Caki2 (cell line): ENCODE measurements at places on chromosomes 2 and 18.

GRCh38 chr2:235527806-235528469 is 34.1 kb downstream of the AGAP1 start:
- DNase-seq: no peak

- no peak for DNase-seq
Measured at GRCh38 chr2:105725388-105725787, 19.3 kb upstream of the NCK2 start.

DNA sequence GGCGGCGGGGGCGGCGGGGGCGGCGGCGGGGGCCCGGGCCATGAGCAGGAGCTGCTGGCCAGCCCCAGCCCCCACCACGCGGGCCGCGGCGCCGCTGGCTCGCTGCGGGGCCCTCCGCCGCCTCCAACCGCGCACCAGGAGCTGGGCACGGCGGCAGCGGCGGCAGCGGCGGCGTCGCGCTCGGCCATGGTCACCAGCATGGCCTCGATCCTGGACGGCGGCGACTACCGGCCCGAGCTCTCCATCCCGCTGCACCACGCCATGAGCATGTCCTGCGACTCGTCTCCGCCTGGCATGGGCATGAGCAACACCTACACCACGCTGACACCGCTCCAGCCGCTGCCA is 644 bp downstream of the ONECUT2 start:
- DNase-seq: no peak

DNA sequence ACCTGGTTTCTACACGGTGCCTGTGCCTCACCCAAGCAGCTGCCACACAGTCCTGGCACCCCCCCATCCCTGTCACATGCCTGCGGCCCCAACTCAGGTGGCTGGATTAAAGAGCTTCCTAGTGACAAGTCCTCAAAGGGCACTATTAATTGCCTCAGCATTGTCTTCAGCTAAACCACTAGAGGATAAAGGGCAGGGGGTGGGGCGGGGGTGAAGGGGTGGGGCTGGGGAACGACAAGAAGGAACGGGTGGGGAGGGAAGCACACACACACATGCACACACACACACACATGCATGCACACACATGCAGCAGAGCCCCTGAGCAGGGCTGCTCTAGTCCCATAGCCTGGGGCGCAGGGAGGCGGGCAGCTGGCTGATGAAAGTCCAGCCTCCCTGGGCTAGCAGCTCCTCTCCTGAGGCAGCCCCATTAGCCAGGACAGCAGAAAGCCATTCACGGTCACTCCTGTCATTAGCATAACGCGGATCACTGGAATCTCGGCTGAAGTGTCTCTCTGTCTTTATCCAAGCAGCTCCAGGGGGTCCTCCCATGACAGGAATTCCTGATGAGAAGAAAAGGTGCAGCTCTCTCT is 7.4 kb upstream of the TEX261 start:
- DNase-seq: no peak

DNA sequence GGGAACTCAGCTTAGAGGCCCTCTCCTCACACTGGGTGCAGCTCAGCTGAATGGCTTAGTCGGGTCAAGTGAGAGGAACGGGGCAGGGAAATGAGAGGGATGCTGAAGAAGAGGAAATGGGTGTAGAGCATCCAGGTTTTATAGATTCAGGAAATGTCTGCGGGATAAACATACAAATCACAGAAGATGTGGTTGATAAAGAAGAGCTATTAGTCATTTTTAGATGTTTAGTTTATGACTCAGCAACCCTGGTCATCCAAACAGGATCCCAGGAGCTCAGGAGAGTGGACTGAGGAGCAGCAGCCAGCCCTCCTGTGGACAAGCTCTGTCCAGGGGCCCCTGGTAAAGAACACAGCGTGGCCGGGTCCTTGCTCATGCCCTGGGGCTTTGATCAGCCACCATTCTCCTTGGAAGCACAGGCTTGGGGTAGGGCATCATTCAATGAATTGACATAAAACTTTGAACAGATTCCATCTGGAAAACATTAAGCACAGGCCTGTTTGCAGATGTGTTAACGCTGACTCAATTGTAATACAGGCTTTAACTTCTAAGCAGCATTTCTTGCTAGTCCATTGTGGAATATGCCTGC is 83.0 kb downstream of the NPAS2 start:
- peak; percentile 93 for DNase-seq

DNA sequence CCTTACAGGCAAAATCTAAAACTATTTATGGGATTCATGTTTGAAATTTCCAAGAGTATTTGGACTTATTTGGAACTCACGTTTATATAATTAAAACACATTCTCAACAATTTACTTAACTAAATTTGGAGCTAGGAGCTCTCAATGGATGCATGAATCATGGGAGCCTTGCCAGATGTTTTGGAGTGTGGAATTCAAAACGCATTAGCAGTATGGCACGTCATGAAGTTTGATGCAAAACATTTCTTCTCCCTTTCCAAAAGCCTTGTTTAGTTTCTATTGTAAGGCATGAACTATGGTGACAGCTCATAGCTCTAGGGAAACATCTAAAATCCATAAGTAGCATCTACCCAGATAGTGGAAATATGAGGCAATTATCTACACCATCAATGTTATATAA is 701.6 kb downstream of the SATB2 start:
- DNase-seq: no peak

DNA sequence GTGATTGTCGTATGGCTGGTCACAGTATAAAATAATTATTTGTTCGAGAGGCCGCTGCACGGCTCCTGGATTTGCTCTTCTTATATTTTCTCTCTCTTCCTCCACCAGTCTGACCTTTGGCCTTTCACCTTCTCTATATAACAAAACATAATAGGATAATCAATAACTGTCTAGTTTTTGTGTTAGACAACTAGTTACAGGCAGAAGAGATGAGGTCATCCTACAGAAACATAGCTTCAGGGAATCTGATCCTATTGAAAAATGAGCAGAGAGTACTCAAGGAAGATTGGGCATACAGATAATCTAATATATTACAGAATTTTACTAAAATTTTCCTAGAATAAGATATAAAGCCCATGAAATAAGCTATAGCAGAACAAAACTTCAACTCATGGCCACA is 731.3 kb upstream of the SLC39A10 start:
- no peak for DNase-seq

DNA sequence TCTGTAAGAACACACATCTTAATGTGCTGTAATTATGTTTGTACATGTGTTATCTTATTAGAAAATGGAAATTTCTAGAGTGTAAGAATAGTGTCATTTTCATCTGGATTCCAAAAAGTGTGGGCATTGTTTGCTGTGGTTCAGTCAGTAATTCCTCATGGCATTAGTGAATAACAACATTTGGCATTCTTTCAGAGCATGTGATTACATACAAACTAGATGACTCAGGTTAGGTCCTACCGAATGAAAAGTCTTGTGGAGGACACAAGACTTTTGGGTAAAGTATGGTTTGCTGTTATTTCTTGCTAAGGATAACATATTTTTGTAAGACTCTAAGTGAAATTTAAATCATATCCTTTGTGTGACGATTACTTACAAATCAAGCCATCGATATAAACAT is 593.1 kb upstream of the NRXN1 start:
- no peak for DNase-seq

DNA sequence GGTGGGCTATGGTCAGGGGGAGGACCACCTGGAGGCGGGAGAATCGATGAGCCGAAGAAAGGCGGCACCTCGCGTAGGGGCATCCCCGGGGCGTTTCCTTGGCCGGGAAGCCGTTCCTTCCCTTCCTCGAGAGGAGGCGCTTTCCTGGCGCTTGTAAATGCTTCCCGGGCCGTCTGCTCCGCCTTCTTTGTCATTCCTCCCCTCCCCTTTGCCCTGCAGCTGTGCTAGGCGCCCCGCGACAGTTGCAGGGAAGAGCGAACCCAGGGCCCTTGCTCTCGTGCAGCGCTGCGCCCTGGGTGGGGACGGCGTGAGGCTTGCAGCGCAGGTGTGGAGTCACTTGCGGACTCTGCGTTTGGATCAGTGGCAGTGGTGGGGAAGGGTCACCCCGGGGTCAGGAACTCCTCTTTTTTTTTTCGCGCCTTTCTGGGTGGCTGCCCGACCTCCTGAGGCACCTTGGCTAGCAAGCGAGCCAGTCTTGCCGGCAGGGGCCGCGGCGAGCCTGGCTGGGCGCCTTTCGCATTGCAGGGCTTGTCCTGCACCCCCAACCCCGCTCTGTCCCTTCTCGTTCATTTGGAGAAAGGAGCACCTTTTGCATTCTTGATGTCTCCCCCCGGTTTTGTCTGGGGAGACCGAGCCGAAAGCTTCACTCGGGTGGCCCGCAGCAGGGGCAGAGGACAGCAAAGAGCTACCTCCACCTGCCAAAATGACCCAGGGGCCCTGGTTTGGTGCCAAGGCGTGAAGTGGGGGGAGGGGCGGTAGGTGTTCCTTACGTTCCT is 858 bp downstream of the KCNS3 start:
- DNase-seq: peak; percentile 94

- no peak for DNase-seq
Measured at GRCh38 chr18:63775166-63775730, at the start of gene SERPINB7. SERPINB7 (plus strand) TSS chr18:63775418; CDS start chr18:63782373, 6,955 bp downstream.

DNA sequence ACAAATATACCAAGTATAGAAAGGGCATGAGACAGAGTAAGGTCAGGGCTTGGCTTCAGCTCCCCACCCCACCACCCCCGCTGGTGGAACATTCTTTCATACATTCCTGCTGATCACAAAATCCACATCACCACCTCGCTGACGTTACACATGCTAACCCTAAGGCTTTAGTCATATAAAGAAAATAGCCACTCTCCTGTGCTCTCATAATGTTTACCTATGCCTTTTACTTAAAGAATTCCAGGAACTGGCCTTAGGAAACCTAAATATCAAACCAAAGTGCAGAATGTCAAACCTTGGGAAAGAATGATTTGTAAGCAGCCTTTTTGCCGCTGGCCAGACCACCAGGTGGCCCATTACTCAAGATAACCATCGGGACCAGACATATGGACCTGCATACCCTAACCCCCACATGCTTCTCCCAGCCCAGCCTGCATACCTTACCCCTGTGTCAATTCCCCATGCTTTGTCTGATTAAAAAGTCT is 136.3 kb upstream of the SLC39A10 start:
- DNase-seq: peak; percentile 81

DNA sequence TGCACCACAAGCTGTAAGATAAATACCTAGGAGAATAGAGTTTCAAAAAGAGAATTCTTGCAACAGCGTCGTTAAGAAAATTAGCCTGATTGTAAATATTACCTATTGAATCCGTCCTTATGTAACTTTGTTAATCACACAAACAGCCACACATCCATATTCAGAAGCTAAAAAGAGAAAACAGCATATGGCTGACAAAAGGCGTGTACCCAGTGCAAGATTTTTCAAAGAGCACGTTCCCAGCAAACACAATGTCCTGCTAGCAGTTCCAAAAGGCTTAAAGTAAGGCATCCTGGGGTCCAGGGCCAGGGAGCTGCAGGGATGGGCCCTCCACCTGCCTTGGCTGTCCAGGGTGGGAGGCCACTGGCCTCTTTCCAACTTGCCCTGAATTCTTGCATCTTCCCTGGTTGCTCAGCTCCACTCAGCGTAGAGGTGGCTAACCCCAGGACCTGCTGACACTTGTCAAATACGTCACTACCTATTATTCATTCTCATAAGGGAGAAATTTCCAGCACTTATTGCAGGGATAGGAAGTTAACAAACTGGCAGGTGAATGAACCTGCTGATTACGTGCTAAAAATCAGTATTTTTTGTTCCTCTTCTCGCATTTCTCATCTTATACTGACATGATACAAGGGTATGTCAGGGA is 102.1 kb upstream of the NEDD4L start:
- no peak for DNase-seq

DNA sequence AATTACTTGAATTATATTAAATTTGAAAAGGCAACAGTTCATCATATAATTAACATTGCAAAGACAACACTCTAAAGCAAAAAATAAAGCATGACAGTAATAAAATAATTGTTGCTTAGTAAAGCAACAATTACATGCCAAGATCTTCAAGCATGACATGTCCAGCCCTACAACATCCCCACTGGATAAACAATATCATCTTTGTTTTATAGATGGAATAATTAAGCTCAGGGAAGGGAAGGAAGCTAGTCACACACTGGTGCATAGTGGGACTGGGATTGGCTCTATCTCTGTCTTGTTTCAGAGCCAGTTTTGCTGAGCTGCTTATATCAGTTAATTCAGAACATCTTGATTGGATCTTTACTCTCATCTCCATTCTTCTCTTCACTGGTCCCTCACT is 49.9 kb upstream of the PARD3B start:
- DNase-seq: no peak

- DNase-seq: no peak
Measured at GRCh38 chr2:108974674-108975073, 14.3 kb downstream of the EDAR start.

- no peak for DNase-seq
Measured at GRCh38 chr2:240786871-240787311, 33.1 kb downstream of the KIF1A start.

- DNase-seq: no peak
Measured at GRCh38 chr2:141362311-141362710, 768.5 kb downstream of the LRP1B start.

GRCh38 chr2:43344868-43345373 is 118.5 kb upstream of the ZFP36L2 start:
- no peak for DNase-seq

- no peak for DNase-seq
Measured at GRCh38 chr2:44429034-44429433, 67.3 kb downstream of the CAMKMT start.

DNA sequence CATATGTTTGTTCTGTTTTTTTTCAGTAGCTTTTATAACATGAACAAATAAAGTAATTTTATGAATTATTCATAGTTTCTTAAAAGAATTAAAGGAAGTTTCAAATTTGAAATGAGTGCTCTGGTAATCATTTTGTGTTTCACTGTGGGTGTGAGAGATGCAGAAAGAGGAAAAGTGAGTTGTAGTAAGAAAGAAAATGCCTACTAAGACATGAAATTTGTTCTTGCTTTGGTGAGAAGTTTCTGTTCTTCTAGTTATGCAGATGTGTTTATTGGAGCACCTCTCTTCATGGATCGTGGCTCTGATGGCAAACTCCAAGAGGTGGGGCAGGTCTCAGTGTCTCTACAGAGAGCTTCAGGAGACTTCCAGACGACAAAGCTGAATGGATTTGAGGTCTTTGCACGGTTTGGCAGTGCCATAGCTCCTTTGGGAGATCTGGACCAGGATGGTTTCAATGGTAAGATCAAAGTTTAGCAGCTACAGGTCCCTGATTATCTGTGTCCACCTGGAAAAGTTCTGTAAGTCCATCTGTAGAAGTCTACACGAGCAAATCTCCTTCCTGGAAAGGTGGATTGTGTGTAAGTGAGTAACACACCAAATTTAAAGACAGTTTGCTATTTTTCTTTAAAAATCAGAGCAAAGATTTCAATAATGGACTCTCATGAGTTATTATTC is 51.4 kb downstream of the ITGAV start:
- no peak for DNase-seq

DNA sequence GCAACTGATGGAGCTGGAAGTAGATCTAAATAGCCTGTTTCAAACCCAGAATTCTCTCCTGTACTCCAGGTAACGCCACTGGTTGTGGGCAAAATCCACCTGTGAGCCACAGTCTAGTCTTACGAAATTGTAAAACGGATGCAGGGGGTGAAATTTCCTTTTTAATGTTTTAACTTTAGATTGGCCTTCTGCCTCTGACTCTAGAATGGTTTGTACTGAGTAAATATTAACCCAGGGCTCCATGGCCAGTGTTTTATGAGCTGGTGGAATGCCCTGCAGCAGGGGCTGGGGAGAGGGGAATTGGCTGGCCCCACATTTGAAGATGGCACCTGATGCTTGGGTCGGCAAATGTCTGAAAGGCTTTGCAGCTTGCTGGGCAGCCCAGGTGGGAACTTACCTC is 156.6 kb downstream of the MYCN start:
- DNase-seq: no peak

GRCh38 chr18:3998698-3999333 is 456.3 kb downstream of the DLGAP1 start:
- peak; percentile 36 for DNase-seq
